ENCODE measurements at places on chromosomes 1 and 21.
A peak's percentile ranks its signal among the peaks of the same experiment; 100 is the strongest.

GRCh38 chr21:35232545-35233176 is 183.6 kb upstream of the RUNX1 start:
- DNase-seq: no peak

DNA sequence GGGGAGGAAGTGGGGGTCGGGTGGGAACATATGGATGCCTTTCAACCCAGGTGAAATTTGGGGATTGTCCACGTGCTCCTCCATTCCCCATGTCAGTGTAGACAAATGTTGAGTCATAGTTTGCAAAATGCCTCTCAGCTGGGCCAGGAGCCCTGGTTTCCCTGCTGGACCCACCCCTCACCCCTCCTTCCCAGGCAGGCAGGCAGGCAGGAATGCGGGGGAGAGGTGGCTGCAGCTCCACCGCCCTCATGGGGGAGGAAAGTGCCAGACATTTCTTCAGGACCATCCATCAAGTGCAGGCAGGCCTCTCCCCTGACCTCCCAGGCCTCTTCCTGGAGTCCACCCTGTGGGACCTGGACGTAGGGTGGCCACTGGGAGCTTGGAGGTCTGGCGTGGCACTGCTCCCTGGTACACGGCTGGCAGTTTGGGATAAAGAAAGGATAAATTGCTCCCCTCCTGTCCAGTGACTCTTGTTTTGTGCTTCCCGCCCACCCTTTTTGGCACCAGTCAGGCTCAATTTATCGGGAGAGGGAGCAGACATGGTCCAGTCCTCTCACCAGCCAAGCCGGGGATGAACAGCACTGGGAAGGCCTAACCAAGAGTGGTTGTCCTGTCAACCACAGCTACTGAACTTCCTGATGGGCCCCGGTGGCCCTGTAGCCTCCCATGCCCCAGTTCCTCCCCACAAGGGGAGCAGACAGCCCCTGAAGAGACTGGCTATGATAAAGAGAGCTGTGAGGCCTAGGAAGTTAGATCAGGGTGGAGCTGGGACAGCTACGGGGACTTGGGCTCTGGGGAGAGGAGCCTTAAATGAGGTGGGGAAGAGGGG is 18.9 kb downstream of the NPR1 start:
- no peak for DNase-seq

GRCh38 chr1:47459253-47459788 is 21.5 kb downstream of the FOXD2 start:
- DNase-seq: peak; percentile 78

DNA sequence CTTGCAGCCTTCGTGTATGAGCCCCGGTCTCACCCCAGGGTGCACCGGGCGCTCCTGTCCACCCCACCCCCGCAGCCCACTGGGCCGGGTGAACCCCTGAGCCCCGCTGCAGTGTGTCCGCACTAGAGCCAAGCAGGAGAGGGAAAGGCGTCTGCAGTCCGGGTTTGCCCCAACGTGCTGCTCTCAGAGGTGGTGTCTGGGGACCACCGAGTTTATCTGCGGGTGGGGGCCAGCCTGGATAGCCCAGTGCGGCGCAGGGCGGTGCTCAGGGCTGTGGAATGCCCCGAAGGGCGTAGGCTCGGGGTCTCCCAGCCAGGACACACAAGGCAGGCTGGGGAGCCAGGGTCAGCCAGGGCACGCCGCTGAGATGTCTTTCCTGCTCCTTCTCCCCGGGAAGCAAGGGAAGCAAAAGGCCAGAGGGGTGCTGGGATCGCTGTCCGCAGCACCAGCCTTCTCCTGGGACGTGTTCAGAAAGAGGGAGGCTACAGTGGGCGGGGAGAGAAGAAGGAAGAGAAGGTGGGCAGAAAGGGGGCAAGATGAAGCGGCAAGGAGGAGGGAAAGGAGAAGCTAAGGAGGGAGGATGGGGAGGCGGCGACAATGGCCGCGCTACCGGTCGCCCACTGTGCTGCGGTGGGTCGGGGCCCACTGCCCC is 56.6 kb downstream of the MAB21L3 start:
- no peak for DNase-seq

- DNase-seq: no peak
These were observed 200.3 kb downstream of the HHIPL2 start for GRCh38 chr1:222347627-222348026.

DNA sequence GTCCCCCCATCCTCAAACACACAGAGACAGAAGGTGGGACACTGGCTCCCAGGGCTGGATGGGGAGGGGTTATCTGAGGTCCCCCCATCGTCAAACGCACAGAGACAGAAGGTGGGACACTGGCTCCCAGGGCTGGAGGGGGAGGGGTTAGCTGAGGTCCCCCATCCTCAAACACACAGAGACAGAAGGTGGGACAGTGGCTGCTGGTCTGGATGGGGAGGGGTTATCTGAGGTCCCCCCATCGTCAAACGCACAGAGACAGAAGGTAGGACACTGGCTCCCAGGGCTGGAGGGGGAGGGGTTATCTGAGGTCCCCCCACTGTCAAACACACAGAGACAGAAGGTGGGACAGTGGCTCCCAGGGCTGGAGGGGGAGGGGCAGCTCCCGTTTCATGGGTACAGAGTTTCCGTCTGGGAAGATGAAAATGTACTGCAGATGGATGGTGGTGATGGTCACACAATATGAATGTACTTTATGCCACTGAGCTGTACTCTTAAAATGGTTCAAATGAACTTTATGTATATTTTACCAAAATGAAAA is 69.2 kb downstream of the SCCPDH start:
- DNase-seq: no peak

DNA sequence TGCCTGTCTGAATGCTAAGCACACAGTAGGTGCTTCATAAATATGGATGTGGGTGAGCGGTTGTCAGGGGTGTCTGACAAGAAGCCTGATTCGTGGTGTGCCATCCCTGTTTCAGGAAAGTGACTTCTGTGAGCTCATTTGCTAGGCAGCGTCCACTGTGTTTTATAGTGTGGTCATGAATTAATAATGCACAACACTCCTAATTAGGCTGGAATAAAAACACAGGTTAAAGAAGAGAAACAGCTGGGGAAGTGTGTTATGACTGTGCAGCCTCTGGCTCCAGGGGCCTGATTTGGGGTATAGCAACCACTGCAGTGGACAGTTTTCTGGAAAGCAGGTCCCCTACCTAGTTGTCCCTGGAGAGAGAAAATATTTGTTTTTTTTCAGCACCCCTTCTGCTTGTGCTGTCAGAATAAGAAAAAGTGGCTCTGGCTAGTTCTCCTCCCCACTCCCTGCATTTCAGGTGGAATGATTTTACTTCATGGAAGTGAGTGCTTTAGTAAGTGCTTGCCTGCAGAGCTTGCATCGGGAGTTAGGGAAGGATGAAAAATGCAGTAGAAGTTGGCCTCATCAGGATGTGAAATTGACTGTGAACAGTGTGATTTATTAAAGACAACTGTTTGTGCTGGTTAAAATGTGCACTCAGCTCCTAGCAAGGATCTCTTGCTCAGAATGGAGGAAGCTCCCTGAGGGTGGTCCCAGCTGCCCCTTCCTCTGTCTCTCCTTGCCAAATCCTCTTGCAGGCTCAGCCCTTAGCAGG is 333.8 kb downstream of the HHAT start:
- DNase-seq: peak; percentile 44
